GM06990 (cell line): ENCODE measurements at places on chromosomes 11 and 22.
A peak's percentile ranks its signal among the peaks of the same experiment; 100 is the strongest.

- DNase-seq: no peak
Measured at GRCh38 chr11:3136546-3137455, 28.3 kb downstream of the OSBPL5 start.

DNA sequence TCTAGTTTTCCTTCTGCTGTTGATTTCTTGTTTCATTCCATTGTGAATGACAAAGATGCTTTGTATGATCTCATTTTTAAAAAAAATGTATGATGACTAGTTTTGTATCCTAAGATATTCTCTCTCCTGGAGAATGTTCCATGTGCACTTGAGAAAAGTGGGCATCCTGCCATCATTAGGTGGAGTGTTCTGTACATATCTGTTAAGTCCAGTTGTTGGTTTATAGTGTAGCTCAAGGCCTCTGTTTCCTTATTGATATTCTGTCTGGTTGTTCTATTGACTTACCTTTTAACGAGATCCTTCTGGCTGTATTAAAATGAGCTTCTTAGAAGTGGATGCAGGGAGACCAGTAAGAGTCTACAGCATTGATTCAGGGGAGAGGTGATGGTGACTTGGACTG, 35.2 kb downstream of the SGSM1 start:
- DNase-seq: no peak

GRCh38 chr11:37858398-37858797, 1260.4 kb upstream of the RAG2 start:
- DNase-seq: no peak

DNA sequence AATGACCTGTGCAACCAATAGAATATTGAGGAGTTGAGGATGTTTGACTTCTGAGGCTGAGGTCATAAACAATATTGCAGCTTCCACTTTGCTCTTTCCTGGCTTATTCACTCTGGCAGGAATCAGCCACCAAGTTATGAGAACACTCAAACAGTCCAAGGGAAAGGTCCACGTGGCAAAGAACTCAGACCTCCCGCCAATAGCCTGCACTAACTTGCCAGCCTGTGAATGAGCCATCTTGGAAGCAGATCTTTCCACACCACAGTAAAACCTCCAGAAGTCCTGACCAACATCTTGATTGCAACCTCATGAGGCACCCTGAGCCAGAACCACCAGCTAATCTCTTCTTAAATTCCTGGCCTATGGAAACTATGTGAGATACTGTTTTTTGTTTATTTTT, 22.7 kb upstream of the PICALM start:
- no peak for DNase-seq

DNA sequence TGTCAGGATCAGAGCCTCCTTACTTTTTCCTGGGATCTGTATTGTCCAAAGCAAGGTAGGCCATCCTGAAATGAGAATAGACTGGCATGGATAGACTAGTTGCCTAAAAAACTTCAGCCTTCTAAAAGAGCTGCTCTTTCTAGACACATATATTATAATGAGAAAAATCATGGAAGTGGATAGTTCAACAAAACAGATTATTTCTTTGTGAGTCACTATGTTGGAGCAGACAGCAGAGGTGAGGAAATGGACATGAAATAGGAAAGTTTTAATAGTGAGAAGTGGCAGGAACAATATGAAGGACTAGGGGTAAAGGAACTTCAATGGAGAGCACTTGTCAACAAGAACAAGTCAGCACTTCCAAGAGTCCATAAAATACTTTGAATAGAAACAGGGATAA, 101.9 kb upstream of the ANO3 start:
- no peak for DNase-seq

DNA sequence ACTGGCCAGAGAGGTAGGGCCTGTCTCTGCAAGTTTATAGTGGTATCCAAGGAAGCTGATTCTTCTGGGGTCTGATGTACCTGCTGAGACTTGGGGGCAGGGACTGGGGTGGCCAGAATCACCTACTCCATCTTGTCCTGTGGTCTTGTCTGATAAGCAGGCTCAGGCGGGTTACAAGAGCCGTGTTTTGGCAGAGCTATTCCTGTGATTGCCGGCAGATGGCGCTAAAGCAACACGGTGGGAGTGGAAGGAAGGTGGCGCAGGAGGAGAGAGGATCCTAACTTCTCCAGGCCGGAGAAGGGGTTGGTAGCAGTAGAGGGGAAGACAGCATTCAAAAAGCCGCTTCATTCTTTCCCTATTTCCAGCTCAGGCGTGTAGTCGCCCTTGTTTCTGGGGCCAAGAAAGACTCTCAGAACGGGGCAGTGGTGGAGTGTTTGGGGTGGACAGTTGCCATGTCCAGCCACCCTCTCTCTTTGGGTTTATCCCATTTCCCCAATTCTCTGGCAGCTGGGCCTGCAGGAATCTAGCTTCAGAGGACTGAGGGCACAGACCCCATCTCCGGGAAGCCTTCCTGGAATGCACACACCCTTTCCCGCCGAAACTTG, 15.1 kb downstream of the CHRM1 start:
- peak; percentile 36 for DNase-seq

- no peak for DNase-seq
Measured at GRCh38 chr22:39259666-39260065, 14.9 kb upstream of the PDGFB start.

DNA sequence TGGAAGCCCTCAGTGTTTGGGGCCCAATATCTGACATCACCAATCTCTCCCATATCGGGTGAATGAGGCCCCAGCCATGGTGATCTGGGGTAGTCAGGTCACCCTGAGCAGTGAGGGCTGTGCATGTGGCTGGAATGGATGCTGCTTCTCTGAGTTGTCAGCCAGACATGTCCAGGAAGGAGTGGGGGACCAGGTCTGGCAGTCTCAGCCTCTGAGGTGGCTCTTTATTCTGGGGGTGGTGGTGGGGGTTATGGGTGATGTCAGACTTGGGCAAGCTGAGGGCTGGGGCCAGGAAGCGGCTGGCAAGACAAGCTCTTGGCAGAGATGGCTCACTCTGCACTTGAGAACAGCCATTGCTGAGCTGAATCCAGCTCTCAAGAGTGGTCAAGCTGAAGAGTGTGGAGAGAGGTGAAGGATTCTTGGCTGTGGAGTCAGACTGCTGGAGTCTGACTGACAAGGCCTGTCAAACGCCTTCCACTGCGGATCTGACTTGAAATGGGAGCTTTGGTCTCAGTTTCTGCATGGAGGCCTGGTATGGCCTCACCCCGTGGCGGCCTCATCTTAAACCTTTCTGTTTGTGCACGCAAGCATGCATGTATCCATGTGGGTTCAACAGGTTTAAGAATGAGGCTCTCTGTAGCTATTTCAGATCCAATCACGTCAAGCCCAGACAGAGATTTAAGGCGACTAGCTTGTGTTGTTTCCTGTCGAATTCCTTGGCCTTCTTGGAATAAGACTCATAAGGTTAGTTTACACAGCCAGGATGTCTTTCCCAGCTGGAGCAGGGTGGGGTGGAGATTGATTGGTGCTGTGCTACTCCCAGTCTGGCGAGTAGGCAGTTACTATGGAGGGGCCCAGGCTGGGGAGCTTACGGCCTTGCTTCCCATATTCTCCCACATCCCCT, 83.9 kb upstream of the TIMP3 start:
- DNase-seq: no peak

DNA sequence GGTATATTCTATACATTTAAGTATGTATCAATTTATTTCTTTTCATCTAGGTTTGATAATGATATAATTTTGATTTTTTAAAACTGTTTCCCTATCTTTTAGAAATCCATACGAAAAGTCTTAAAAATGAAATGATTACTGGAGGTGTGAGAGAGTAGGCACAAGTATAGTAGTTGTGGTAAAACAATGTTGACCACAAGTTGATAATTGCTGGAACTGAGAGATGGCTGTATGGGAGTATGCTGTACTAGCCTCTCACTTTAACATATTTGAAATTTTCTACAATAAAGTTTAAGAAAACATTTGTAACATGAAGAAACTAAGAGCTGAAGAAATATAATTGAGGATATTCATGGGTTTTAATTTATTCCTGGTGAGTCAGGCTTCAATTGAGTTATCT, 30.0 kb downstream of the FSHB start:
- DNase-seq: no peak

- DNase-seq: peak; percentile 39
Measured at GRCh38 chr11:75103380-75104026, 6.8 kb upstream of the OR2AT4 start.

DNA sequence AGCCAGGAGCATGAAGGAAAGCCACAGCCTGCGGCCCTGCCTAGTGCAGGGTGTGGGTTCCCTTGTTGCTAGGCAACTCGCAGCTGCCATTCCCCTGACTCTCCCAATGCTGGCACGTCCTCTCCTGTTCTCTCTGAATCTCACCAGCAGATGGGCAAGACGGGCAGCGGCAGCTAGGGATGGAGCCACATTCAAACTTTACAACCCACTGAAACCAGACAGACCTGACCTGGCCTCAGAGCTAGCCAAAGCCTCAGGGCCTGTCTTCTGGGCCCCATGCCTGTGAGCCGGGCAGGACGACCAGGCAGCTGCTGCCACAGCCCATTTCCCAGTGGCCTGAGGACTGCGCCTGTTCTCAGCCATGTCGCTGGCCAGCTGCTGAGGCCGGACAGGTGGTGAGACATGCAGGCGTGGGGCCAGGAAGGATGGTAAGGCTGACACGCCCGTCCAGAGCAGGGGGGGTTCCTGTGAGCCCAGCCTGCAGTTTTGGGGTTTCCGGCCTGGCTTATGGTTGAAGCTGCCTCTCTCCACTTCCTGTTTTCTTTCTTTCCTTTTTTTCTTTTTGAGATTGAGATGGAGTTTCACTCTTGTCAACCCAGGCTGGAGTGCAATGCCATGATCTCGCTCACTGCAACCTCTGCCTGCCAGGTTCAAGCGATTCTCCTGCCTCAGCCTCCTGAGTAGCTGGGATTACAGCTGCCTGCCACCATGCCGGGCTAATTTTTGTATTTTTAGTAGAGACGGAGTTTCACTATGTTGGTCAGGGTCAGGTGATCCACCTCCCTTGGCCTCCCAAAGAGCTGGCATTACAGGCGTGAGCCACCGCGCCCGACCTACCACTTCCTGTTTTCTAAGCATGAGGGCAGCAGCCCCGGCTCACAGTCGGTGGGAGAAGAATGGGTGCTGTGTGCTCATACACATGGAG, 4.1 kb downstream of the SUN2 start:
- DNase-seq: peak; percentile 83

DNA sequence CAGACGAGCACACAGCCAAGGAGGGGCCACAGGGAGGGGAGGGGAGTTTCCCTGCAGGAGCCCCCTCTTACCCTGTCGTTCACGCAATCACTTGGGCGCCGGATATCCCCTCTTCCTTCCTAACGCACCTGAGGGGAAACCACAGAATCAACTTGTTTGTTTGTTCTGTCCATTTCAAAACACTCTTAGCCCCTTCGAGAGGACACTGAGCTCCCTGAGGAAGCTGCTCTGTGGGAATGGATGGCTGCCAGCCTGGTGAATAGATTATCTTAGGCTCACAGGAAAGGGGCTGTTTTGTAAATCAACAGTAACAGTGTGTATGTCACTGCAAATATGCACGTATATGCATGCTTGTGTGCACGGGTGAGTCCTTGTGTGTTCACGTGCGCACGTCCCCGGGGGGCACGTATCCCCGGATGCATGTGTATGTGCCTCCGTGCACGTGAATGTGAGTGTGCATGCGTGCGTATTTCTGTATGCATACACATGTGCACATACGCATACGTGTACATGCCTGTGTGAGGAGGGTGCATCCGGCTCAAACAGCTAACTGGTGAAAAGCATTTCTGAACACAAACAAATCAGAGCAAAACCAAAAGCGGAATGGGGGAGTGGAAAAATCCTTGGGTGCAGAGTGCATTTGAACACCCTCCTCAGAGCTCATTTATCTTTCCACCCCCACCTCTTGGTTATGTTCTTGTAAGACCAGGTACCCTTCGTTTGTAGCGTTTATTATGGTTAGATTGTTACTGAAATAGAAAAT, 7.2 kb downstream of the ARSA start:
- DNase-seq: peak; percentile 74

DNA sequence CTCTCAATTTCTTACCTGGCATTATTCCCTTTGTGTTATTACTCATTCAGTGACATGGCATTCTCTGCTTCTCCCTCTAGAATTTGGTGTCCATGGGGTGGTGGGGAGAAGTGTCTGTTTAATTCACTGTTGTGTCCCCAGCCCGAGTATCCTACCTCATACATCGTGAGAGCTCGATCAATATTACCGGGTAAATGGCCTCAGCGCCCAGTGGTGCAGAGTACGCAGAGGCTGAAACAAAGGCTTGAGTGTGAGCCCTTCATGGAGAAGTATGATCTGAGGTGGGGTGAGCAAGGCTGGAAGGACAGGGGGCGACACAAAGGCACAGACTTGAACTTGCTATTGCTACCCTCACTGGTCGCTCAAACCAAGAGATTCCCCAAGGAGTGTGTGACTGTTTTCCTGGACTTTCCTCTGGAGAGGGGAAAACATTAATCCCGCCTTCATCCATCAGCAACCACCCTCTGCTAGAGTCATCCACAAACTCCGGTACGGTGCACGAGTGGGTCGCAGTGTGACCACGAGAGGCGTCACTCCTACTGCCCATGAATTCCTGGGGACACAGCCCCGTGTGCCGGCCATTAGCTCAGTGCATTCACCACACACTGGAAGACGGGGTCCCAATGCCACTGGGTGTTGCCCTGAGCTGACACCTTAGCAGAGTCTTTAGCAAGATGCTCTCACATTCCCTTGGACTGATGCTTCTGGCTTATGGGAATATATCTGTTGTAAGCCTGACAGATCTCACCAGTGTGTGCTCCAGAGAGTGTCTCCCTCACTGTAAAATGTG, 35.0 kb upstream of the CCND1 start:
- DNase-seq: no peak

- DNase-seq: no peak
Measured at GRCh38 chr11:117175781-117176180, 2.8 kb upstream of the SIDT2 start.

- DNase-seq: no peak
Measured at GRCh38 chr11:67562963-67563704, 20.5 kb upstream of the GSTP1 start.

- DNase-seq: no peak
Measured at GRCh38 chr11:35247863-35248262, 108.9 kb downstream of the CD44 start.

- no peak for DNase-seq
Measured at GRCh38 chr22:41565403-41566054, 4.7 kb downstream of the CSDC2 start.

DNA sequence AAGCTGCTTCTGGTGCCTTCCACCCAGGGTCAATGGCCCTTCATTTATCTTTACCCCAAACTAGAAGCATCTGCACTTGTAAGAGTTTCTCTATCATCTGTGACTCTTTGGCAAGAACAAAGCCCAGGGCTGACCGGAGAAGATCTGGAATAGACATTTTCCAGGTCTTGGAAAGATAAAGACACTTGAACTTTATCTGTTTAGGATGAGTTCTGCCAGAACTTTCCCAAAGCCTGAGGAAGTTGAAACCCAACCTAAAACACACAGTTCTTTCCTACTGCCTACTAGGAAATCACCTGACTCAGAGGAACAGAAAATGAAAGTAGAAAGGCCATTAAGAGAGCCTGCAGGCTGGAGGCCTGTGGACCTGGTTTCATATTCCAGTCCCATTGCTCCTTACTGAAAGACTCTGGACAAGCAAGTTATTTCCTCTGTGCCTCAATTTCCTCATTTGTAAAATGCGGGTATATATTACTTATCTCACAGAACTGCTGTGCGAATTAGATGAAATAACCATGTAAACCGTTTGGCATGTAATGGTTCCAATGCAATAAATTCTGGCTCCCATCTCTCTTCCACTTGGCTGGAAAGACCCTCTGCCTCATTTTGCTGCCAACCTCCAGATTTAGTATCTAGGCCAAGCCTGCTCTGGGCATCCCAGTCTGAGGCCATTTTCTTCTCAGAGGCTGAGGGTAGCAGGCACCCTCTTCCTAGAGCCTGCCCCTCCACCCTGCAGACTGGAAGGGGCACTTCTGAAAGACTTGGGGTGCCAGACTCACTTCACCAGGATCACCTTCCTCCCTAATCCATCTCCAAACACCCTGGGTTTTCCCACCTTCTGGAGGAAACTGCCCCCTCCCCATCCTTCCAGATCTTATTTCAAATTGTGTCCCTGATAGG, 1.2 kb downstream of the UBE2L6 start:
- DNase-seq: peak; percentile 46
